ENCODE measurements at places on chromosomes 12 and 14.

- no peak for DNase-seq
These were observed 304.7 kb upstream of the TMTC1 start for GRCh38 chr12:30088259-30088995.

GRCh38 chr14:89348722-89349121 is 68.3 kb downstream of the FOXN3 start:
- DNase-seq: no peak

DNA sequence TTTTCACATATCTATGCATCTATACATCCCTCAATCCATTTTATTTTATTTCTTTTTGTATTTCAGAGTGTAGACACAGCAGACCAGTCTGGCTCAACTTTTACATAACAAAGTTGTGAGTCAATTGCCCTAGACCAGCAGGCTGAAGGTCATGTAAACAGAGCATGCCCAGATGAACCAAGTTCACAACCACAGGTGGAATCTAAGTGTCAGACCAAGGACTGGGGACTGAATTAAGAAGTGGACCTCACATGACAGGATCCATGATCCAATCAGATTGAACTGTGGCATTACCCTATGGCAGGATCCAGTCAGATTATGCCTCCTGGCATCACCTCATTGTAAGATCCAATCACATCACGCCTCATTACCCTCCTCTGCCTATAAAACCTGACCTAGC is 455.8 kb downstream of the SOX5 start:
- no peak for DNase-seq

DNA sequence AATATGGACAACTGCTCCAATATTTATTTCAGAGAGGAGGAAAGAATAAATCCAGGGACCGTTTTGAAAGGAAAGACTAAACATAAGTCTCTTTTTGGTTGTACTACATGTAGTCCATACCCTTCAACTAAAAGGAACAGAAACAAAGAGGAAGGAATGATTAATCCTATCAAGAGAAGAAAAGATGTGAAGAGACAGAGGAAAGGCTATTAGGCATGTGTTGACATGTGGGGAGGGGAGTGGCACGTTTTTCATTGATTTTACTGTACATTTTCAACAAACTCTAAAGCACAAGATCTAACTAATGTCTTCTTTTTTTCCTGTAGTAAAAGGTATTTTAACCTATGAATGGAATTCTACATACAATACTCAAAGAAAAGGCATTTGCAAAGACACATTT is 85.6 kb downstream of the NAV3 start:
- DNase-seq: no peak

GRCh38 chr12:93638954-93639353 is 38.2 kb upstream of the CRADD start:
- DNase-seq: no peak

GRCh38 chr14:51500776-51501175 is 150.9 kb upstream of the FRMD6 start:
- no peak for DNase-seq

DNA sequence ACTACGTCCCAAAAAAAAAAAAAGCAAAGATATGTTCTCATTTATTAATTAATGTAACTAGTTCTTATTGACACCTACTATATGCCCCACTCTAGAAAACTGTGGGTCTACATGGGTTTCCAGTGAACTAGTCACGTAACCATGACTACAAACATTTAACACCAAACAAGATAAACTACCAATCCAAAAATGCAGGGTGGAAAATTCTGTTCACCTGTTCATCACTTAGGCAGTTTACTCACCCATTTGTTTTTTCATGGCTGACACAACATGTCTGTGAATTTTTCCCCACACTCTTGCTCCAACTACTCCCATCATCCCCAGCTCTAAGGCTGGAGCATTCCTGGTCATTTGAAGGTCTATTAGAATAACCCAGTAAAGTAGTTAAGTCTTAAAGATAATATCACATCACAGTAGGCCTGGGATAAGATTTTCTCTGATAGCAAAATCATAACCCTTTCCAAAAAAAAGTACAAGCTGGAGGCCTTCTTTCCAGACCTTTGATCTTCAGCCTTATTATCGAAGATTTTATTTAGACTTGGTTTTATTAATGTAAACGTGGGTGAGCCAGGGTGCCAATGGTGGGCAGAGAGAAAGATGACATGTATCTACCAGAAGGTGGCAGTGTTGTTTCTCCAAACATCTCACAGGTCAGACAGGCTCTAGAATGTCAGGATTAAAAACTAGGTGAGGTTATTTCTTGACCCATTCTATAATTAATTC is 61.6 kb upstream of the DAAM1 start:
- no peak for DNase-seq

GRCh38 chr12:11761869-11762567 is 112.5 kb downstream of the ETV6 start:
- no peak for DNase-seq

DNA sequence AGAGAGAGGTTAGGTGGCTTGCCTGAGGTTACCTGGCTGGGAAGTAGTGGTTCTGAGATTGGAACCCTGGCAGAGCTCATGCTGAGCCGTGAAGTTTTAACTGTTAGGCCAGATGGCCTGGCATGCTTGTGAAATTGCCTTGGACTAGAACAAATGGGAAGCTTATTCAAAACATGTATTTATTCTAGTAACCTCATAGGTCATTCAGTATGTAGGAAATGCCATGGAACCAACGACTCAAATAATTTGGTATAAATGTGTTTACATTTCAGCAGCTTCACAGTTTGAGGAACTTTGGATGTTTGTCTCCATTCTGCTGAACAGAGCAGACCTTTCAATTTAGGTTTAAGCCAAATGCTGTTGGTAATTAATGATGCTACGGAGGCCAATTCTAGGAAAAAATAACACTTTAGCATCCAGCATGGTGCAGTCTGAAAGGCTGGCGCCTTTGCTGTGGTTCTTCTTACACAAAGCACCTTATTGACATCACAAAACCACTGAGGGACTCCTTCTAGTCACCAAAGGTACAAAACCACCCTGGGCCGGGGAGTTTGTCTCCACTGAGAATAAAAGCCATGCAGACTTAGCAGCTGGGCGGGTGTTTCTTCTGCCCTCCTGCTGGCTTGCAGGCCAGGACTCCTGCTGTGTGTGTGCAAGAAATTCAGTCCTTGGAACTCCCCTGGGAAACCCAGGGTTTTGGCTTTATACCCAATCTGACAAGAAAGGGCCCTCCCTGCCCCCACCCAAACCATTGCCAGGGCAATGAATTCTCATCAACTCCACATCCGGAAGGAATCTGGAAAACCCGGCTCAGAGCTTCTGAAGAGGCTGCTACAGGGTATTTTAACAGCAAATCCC is 64.2 kb downstream of the ELK3 start:
- no peak for DNase-seq

DNA sequence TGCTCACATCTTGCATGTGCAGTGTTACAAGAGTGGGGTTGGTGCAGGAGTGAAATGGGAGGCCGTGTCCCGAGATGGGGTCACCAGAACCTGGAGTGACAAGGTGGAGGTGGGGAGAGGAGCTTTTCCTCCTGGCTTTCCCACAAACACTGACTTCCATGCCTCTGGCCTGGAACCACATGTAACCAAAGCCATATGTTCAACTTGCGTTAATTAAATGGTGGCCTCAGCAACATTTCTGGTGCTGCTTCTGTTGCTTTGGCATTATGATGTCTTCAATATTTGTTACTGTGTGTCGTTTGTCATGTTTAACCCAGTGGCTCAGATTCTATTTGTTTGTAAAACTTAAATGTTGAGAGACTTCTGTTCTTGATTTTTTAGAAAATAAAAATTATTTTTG is 110.2 kb downstream of the VCPKMT start:
- no peak for DNase-seq

- DNase-seq: no peak
These were observed 113.9 kb upstream of the DYRK2 start for GRCh38 chr12:67534681-67535080.

GRCh38 chr14:61759878-61760277 is 2.3 kb upstream of the SNAPC1 start:
- DNase-seq: no peak

GRCh38 chr12:13740149-13740545 is 241.3 kb downstream of the GRIN2B start:
- DNase-seq: no peak

DNA sequence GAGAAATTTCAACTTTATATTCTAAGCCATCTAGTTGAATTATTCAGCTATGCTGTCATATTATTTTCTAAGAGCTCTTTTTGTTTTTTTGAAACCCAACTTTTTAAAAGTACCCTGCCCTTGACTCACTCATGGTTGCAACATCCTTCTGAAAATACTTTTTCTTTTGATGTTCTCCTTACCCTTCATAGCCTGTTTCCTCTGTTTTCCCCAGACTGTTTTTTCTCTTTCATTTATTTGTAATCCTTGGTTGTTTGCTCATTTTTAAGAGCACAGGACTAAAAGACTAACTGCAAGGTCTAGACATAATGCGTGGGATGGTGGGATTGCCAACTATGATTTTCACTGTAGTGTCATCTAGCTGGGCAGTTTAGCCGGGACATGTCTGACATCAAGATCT is 21.2 kb upstream of the CDKL1 start:
- no peak for DNase-seq

- no peak for DNase-seq
These were observed 77.7 kb downstream of the PTPN11 start for GRCh38 chr12:112496496-112496895.

Measured in stimulated activated CD4-positive, alpha-beta T cell treated with anti-CD3 and anti-CD28 coated beads, TNF-alpha, amount 100 ng/mL, for 4 hours (primary cell).